ENCODE measurements at places on chromosomes 6 and 20.

GRCh38 chr20:63495741-63496595, 2.9 kb downstream of the EEF1A2 start:
- peak; percentile 86 for DNase-seq

- no peak for DNase-seq
Observed at GRCh38 chr20:40080041-40080652, 608.9 kb downstream of the MAFB start.

GRCh38 chr6:27545271-27546046, 72.6 kb upstream of the ZNF184 start:
- peak; percentile 65 for DNase-seq

DNA sequence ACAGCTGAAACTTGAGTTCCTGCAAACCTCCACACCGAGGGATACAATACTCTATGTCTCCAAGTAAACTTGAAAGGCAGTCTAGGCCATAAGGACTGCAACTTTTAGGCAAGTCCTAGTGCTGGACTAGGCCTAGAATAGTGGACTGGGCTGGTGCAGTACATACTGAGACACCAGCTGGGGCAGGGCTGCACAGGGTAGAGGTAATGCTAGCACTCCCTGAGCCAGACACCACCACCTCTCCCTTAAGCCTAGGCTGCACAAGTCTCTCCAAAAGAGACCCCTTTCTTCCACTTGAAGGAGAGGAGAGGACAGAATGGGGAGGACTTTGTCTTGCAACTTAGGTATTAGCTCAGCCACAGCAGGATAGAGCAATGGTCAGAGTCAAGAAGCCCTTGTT, 65.7 kb upstream of the PTPRK start:
- no peak for DNase-seq

DNA sequence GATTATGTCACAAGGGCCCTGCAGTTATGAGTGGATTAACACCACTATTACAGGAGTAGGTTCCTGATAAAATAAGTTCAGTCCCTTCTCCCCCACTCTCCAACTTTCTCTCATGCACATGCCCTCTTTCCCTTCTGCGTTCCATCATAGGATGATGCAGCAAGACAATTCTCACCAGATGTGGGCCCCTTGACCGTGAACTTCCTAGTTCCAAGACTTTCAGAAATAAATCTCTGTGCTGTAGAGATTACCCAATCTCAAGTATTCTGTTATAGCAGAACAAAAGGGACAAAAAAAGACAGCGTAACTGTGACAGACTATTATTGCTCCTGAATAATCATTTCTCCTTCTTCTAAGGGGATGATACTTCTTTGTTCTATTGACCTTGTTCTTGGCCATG, 33.8 kb upstream of the TMEM244 start:
- no peak for DNase-seq

- peak; percentile 39 for DNase-seq
Observed at GRCh38 chr6:52534966-52535390, 41.9 kb downstream of the TRAM2 start.

DNA sequence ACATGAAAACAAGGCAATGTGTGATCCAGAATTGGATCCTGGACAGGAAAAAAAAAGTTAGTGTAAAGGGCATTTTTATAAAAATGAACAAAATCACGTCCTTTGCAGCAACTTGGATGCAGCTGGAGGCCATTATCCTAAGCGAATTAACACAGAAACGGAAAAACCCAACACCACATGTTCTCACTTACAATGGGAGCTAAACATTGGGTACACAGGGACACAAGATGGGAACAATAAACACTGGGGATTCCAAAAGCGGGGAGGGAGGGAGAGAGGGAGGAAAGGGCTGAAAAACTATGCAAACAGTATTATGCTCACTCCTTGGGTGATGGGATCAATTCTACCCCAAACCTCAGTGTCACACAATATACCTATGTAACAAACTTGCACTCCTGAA, 91.4 kb upstream of the BTBD3 start:
- no peak for DNase-seq

DNA sequence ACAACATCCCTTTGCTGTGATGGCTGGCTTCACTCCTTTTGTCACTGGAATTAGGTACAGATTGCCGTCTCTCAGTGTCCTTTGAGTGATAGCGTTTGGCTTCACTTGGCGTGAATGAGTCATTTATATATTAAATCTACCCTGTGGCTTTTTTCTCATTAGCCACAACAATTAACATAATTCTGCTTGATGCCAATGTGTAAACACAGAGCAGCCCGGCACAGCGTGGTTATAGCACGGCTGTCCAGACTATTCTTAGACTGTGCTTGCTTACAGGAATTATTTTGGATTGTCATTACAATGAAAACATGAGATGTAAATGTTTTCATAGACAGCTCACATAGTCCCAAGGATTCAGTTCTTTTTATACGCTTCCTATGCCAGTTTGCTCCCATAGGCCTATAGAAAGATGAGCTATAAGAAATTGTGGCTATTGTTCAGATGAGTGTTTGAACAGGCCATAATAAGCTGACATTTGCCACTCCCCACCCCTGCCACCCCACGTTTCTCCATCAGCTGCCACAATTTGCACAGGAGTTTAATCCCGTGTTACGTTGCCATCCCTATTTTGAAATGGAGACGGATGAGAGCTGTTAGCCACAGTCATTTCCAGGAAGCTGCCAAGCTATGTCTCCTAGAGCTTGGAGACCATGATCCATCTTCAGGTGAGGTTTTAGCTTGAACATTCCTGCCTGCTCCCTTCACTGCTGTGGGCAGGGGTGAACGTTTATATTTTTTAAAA, 65.9 kb downstream of the PPP1R14C start:
- DNase-seq, result no peak

DNA sequence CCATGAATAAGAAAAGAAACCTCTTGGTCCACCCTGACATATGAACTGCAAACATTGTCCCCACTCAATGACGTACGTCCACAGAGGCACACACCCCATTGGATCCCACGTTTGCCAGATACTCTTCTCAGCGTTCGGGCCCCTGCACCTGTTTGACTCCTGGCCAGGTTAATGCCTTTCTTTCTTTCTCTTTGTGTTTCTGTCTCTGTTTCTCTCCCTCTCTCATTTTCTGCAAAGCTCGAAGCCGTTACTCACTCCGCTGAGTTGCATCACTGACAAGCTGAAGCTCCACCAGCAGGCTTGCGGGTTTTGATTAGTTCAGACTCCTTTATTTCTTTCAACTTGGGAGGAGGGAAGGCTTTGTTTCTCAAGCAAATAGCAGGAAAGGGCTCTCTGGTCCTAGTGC, 135.5 kb upstream of the SUPT3H start:
- DNase-seq, result no peak

DNA sequence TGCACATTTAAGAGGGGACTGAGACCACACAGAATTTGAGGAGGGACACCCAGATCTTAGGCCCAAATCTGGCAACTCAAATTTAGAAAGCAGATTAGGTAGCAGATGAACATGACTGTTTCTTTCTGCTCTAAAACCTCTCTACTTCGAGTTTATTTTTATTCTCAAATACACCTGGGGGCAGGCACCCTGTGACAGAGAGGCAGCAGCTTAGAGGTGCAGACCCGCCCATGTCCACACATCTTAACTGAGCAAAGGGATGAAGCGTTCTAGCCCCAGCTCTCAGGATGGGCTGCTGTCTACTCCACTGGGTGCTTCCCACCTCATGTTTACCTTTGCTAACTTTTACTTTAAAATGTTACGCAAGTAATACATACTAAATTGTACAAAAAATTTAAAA, 125.0 kb downstream of the SLC23A2 start:
- no peak for DNase-seq

GRCh38 chr6:36413489-36414480, 26.3 kb upstream of the ETV7 start:
- no peak for DNase-seq

DNA sequence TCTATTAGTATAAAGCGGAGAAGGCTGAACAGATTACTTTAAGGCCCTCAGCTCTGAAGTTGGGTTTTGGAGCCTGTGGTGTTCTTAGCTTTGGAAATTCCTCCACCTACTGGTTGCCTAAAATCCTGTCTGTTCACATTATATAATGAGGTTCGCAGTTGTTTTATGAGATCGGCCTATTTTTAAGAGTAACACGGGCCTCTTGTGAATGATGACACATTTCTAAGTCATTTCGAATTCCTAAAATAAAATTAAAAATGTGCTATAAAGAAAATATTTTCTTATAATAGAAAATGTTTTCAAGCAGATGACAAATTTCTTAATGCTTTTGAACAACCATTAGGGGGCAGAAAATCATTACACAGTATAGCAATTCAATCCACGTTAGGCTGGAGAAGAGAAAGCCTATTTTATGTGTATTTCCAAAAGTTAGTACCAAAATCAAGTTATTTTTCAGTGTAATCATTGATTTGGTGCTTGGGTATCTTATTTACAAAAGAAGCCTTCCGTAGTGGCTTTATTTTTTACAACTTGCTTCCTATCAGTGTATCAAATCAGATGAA, 15.8 kb upstream of the FAM8A1 start:
- no peak for DNase-seq

DNA sequence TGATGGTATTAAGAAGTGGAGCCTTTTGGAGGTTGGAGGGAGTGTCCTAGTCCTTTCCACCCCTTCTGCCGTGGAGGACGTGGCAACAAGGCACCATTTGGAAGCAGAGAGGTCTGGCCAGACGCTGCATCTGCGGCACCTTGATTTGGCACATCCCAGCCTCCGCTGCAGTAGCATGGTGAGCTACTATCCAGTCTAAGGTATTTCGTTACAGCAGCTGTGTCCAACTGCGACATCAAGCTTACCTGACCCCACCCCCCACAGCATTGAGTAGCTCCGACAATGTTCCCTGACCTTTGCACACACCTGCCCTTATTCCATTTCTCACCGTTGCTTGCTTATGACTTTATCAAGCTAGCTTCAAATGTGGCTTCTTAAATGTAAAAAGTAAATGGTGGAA, 29.8 kb upstream of the SYNJ2 start:
- DNase-seq, result no peak

DNA sequence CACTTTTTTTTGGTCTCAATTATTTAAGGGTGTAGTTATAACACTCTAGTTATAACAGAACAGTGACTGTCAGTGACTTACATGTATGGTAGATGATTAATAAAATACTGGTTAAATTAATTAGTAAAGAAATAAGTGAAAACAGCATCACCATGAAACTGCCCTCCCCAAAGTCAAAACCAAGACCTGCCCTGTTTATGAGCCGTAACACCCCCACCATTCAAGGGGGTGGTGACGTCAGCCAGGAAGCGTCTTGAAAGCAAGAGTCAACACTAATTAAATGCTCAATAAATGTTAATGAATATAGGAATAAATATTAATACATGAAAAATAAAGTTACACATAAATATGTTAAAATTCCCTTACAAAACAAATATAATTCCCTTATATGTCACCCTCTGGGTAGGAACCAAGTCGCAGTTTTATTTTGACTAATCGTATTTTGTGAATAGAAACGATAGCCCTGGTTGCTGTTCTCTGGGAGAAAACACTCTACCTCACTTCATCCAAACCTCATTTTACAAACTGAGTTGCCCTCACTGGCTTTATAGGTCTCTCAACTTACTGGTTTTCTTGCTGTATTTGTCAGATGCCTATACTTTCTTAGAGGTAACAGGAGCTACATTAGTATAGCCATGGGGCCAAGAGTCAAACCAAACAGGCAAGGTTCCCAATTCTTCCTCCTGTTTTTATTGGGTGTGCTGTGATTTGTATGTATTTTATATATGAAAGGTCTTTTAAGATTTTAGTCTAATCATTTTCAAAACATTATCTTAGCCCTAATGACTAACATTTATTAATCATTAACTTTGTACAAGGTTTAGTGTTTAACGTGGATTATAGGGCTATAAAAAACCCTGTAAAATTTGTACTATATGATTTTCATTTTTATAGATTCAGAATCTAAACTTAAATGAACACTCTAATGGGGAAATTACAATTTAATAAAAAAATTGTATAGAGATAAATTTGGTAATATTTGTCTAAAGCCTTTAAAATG, 227.9 kb upstream of the IRAK1BP1 start:
- no peak for DNase-seq

- no peak for DNase-seq
Observed at GRCh38 chr6:125211352-125211751, 57.8 kb downstream of the TPD52L1 start.

- DNase-seq, result no peak
Observed at GRCh38 chr20:40571639-40572038, 117.4 kb downstream of the MAFB start.

GRCh38 chr6:87923389-87924050, 124.1 kb upstream of the SPACA1 start:
- DNase-seq, result no peak

DNA sequence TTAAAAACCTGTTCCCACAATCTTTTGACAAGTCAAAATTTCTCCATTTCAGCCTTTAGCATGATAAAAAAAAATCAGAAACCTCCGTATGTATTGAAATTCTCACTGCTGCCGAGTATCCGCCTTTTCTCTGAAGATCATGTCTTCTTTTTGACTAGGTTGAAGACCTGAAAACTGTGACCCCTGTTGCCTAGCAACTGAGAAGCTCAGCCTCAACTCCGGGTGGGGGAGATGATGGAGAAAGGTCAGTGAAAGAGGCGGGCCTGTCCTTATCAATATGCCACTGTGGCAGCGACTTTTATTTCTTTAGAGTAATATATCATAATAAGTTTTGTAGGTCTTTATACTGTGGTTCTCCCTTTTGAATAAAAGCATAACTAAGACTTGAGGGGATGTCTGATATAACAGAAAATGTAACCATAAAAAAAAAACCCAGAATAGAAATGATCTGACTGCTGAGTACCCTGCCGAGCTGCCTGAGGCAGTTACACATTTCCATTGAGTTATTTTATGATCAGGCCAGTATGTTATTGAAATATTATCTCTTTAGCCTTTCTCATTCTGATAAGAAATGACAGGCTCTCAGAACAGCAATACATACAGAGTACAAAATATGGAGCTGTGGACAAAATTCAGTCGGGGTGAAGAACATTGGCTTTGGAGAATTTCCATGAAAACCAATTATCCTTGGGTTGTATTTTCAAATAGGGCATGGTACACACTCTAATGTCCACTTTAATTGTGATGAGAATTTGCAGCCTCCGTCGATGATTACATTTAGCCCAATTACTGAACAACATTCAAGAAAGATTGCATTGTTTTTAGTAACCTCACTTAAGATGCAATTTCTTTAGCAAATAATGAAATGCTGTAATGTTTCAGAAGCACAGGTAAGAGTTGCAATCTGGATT, 136.7 kb upstream of the EEF1E1 start:
- DNase-seq, result no peak

GRCh38 chr20:24297993-24298392, 171.4 kb upstream of the SYNDIG1 start:
- DNase-seq, result no peak

DNA sequence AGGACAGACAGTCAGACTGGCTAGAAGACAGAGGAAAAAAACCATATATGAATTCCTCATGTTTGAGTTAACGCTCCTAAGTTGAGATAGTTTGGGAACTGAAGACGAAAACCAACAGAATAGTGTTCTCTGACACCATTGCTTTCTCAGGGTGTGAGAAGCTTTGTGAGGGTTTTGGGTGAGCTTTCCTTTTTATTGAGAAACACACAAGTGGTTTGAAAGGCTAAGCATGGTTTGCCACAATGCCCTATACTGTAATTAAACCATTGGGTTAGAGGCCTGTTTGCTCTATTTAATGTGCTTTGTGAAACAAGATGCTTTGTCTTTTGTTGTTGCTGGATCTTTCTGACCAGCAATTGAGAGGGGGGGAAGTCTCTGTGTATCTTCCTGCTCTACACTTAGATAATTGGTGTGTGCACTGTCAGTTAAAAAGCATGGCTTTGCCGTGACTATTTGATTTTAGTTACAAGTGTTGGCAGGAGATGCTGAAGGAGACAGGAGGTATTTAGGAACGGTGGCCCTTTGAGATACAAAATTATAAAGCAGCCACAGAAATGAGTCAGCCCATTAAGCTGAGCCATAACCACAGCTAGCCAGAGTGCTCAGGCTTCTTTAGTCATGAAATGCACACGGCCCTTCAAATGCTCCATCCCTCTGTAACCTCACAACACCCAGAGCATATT, 273.0 kb upstream of the PREP start:
- no peak for DNase-seq

Data from activated naive CD8-positive, alpha-beta T cell treated with anti-CD3 and anti-CD28 coated beads, Interleukin-2, amount 50 U/mL, for 24 hours (primary cell).